ENCODE measurements at places on chromosomes 16 and 17.
A peak's percentile ranks its signal among the peaks of the same experiment; 100 is the strongest.

GRCh38 chr17:6110088-6110487, 39.9 kb downstream of the WSCD1 start:
- DNase-seq: no peak
- no peak overlapping the region for H3K27ac ChIP-seq
- H3K27me3 ChIP-seq: peaks cover 25% of the 10 kb centered on the region

DNA sequence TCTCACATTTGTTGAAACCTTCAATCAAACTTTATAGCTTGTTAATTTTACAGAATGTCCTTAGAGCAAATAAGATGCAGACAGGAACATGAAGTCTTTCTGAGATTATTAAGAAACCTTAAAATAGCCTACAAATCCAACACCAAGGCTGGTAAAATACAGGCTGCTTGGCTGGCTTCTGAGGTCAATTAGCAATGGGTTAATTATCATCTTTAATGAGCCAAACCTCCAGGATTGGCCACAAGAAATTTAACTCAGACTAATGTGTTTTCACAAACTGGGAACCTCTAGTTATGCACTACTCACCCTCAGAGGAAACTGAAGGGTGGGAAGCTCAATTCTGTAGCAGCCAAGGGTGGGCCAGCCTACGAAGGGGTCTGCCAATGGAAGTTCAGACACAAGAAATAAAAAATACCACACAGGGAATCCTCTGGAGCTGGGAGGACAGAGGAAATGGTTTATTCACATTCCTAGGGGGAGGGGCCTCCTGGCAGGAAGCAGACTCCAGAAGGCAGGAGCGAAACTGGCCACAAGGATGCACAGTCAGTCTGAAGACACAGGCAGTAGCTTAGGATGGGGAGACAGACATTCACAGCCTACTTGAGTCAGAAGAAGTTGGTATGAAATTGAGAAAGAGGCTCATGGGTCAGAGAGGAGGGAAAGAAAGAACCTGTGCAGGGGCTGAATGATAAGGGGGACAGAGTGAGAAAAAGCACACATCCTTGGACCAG, 36.1 kb downstream of the HIC1 start:
- H3K27me3 ChIP-seq: no peaks in the 10 kb centered on the region
- peak overlapping the region; percentile 77 for H3K27ac ChIP-seq
- H3K4me1 ChIP-seq: peaks cover 43% of the 10 kb centered on the region
- H3K4me3 ChIP-seq: no peak overlapping the region
- peaks cover 8% of the 10 kb centered on the region for H3K36me3 ChIP-seq
- no peak for DNase-seq

DNA sequence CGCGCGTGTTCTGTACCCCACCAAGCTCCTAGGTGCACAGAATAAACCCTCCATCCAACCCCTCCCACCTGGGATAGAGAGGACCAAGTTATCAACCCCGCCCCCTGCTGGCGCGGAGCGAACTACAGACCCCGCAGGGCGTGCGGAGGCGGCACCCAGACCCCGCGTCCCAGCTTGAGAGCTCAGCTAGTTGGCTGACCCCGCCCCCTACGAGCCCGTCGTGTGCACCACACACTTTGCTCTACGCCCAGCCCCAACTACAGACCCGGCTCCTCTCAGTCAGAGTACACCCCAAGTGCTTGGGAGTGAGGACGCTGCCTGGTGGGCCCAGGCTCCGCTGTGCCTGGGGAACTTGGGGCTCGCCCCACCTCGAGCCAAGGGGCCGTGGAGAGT, 1.5 kb downstream of the GRIN2A start:
- H3K4me1 ChIP-seq: peaks cover 15% of the 10 kb centered on the region
- peaks cover 5% of the 10 kb centered on the region for H3K27me3 ChIP-seq
- no peak for DNase-seq

DNA sequence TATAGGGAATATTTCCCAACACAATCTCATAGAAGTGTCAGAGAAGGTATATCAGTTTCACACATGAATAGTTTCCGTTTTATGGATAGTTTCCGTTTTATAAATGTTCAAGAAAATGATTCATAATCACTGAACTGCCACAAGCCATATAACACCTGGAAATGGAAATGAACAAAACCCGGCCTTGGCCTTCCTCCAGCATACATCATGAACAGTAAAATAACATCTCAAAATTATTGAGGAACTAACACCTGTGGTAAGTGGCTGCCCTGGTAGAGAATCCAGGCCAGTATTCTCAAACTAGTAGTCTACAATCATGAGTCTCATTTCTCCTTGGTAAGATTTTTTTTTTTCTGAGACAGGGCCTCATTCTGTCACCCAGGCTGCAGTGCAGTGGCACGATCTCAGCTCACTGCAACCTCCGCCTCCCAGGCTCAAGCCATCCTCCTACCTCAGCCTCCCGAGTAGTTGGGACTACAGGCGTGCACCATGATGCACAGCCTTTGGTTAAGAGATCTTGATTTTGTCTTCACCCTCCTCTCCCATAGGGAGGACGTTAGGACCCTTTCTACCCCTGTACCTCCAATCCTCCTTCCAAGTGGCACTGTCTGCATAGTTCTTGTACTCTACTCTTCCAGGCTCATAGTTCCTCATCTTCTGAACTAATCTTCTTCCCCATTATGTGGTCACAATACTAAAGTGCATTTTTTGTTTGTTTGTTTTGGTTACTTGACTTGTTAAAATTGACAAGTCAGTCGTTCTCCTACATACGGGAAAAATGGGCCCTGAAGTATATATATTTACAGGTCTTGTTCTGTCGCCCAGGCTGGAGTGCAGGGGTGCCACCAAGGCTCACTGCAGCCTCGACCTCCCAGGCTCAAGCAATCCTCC, 15.0 kb upstream of the RGS9 start:
- DNase-seq: no peak
- no peak overlapping the region for H3K27ac ChIP-seq
- no peaks in the 10 kb centered on the region for H3K36me3 ChIP-seq
- no peaks in the 10 kb centered on the region for H3K27me3 ChIP-seq
- H3K4me3 ChIP-seq: peak overlapping the region; percentile 70
- H3K4me1 ChIP-seq: no peaks in the 10 kb centered on the region

DNA sequence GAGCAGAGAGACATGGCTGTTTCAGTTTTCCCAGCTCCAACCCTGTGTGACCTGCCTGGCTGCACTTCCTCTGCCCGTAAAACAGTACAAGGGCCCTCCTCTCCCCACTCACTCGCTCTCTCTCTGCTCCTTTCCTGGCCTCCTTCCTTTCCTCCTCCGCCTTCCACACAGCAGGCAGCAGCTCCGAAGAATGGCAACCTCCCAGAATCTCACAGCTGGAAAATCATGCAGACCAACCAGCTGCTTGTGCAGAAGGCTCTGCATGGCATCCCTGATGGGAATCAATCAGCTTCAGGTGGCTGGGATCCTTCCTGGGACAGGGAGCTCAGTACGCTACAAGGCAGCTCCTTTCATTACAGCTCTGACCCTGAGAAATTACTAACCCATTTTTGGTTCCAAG, 27.4 kb downstream of the TMEM132E start:
- H3K27ac ChIP-seq: no peak overlapping the region
- peaks cover 62% of the 10 kb centered on the region for H3K27me3 ChIP-seq
- H3K4me3 ChIP-seq: no peak overlapping the region
- no peaks in the 10 kb centered on the region for H3K36me3 ChIP-seq
- H3K4me1 ChIP-seq: no peaks in the 10 kb centered on the region

DNA sequence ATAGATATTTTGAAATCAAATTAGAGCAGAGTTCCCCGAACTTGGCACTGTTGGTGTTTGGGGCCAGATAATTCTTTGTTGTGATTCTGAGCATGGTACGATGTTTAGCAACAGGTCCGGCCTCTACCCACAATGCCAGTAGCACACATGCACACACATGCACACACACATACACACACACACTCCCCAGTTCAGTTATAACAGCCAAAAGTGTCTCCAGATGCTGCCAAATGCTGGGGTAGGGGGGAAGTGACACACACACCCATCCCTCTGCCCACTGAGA, 96.8 kb upstream of the PSMD7 start:
- no peaks in the 10 kb centered on the region for H3K36me3 ChIP-seq
- no peaks in the 10 kb centered on the region for H3K4me1 ChIP-seq
- no peak overlapping the region for H3K4me3 ChIP-seq
- no peak overlapping the region for H3K27ac ChIP-seq

DNA sequence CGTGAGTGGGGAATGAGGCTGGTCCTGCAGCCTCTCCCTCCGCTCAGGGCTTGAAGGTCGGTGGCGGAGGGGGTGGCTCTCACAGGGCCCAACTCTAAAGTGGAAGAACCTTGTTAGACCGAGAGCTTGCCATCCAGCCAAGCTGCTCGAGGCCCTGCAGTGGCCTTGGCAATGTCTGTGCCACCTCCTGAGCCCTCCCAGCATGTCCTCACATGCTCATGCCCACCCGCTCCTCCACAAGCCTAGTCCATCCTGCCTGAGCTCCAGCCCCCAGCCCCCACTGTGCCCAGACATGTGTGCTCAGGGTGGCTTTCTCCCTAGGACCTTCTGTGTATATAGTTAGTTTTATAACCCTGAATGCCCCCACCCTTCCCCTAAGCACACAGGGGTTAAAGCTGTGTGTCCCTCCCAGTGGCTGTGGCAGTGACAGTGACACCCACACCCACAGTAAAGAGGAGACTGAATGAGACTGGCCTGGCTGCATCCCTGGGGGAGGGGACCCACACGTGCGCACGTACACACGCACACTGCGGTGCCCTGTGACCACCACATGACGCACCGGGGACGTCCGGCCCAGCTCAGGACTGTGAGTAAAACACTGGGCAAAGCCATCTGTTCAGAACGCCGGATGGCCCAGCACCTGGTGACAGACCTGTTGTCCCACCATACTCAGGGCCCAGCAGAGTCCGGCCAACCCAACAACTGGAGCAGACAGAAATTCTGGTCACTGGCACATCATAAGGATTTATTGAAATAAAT, 15.6 kb downstream of the PDK2 start:
- H3K36me3 ChIP-seq: peaks cover 33% of the 10 kb centered on the region
- no peaks in the 10 kb centered on the region for H3K4me1 ChIP-seq

DNA sequence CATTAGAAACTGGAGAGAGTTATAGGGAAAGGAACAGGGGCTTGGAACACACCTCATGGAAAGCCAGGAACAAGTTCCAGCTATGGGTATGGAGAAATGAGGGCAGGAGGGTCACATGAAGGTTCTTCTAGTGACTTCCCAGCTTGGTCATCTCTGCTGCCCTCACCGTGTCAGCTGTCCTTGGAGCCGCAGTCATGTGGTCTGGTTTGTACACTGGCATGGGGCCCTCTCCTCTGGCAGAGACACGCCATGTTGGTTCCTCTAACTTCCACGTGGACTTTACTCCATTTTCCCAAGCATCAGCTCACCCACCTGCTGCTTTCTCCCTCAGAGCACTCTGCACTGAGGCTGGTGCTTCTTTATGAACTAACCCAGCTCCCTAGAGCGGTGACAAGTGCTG, 26.3 kb downstream of the MPG start:
- no peak overlapping the region for H3K27ac ChIP-seq
- no peaks in the 10 kb centered on the region for H3K27me3 ChIP-seq
- no peak for DNase-seq
- H3K4me1 ChIP-seq: no peaks in the 10 kb centered on the region
- no peak overlapping the region for H3K4me3 ChIP-seq

- DNase-seq: no peak
- H3K4me1 ChIP-seq: peaks cover 4% of the 10 kb centered on the region
- no peak overlapping the region for H3K4me3 ChIP-seq
- H3K27me3 ChIP-seq: peaks cover 30% of the 10 kb centered on the region
- no peak overlapping the region for H3K27ac ChIP-seq
These were observed 5.0 kb downstream of the KCNH6 start for GRCh38 chr17:63528183-63528582.

GRCh38 chr17:63974594-63975192, 2.0 kb upstream of the SCN4A start:
- DNase-seq: no peak
- no peaks in the 10 kb centered on the region for H3K4me1 ChIP-seq
- H3K4me3 ChIP-seq: no peak overlapping the region
- no peaks in the 10 kb centered on the region for H3K36me3 ChIP-seq

- H3K27ac ChIP-seq: no peak overlapping the region
- peaks cover 2% of the 10 kb centered on the region for H3K27me3 ChIP-seq
- no peak for DNase-seq
These were observed 842 bp upstream of the TEDC2 start for GRCh38 chr16:2458887-2459646.

DNA sequence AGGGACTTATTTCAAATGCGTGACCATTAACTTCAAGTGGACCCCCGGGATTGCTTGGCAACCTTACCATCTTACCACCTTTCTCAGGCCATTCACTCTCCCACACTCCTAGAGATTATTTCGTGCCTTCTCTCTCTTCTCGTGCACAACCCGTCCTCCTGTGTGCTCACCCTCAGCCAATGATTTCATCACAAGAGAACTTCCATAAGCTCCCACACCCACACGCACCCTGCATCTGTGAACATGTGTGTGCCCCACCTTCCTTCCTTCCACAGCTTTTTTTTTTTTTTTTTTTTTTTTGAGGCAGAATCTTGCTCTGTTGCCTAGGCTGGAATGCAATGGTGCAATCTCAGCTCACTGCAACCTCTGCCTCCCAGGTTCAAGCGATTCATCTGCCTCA, 27.4 kb upstream of the CDH3 start:
- H3K4me1 ChIP-seq: no peaks in the 10 kb centered on the region
- H3K27ac ChIP-seq: no peak overlapping the region
- H3K27me3 ChIP-seq: no peaks in the 10 kb centered on the region
- H3K4me3 ChIP-seq: no peak overlapping the region
- H3K36me3 ChIP-seq: no peaks in the 10 kb centered on the region

DNA sequence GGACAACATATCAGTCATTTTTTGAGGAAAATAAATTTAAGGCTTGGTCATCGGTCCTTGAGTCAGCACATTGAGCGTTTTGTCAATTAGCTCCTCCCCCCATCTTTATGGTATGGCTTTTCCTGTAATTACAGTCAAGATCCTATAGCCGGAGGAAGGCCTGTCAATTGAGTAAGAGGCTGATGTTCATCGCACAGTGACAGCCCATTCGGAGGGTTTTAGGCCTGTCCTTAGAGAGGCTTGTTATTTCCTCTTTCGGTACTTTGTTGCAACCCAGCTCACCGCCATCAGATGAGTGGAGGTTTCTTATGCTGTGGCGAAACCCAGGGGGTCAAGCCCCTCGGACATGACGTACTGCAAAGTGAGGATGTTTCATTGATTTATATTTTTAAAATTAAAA, 395.2 kb downstream of the WWOX start:
- no peaks in the 10 kb centered on the region for H3K36me3 ChIP-seq
- H3K4me1 ChIP-seq: no peaks in the 10 kb centered on the region
- no peak overlapping the region for H3K27ac ChIP-seq
- no peak overlapping the region for H3K4me3 ChIP-seq
- H3K27me3 ChIP-seq: no peaks in the 10 kb centered on the region
